Cortex of kidney (tissue), 1 donor: ENCODE measurements at places on chromosomes 12 and 14.

GRCh38 chr14:50620341-50620740, 47.8 kb downstream of the SAV1 start:
- no peak for DNase-seq

GRCh38 chr12:121781998-121782979, 11.2 kb downstream of the RHOF start:
- DNase-seq, result no peak

GRCh38 chr14:22370084-22370847, 218.8 kb downstream of the DAD1 start:
- DNase-seq, result no peak

- DNase-seq, result no peak
These were observed 33.0 kb downstream of the UBR7 start for GRCh38 chr14:93239869-93240677.

DNA sequence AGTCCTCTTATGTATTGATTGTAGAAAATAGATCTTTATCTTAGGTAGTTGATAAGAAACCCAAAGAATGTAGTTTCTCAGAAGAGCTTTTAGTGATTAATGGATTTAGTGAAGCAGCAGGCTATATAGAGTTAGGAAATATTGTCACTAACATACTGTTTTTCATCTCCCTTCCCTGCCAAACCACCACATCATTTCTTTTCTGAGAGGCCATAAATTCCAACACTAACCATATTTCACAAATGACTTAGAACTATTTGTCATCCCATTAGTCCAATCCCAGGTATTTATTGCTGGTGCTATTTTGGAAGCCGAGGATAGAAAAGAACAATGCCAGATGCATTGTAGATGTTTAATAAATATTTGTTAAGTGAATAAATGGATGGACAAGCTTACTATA, 185.7 kb downstream of the KICS2 start:
- no peak for DNase-seq

DNA sequence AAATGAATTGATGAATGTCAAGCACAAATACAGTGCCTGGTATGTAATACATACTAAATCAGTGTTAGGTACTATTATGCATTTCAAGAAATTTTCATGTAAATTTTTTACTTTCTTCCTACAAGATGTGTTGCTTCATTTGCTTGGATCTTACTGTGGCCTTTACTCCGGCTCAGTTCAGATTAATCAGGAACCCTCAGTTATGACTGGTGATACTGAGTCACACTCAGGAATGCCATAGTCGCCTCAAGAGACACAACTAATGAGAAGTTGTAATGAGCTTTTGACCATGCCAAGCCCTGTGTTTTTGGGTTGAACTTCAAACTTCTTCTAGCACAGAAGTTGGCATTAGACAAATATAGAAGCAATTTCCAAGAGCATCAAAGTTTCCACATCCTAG, 96.0 kb downstream of the TGFB3 start:
- DNase-seq, result no peak

- DNase-seq, result no peak
These were observed 207.9 kb downstream of the SYNE2 start for GRCh38 chr14:64060648-64061096.

DNA sequence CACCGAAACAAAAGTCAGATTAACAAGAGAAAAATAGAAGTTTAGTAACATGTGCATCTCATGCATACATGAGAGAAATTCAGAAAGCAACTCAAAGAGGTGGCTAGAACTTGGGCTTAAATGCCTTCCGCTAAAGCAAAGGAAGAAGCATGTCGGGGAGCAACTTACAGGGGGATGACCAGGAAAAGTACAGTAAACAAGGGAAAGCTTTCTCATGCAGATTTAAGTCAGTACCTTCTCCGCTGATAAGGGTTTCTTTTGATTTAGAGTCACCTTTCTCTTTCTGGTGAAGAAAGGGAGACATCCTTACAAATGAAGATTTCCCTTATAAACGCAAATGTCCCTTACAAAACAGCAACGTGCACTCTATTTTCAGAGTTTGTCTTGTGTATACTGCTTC, 6.0 kb upstream of the RNASE6 start:
- no peak for DNase-seq

- no peak for DNase-seq
These were observed 16.8 kb upstream of the FAR2 start for GRCh38 chr12:29132316-29132715.

DNA sequence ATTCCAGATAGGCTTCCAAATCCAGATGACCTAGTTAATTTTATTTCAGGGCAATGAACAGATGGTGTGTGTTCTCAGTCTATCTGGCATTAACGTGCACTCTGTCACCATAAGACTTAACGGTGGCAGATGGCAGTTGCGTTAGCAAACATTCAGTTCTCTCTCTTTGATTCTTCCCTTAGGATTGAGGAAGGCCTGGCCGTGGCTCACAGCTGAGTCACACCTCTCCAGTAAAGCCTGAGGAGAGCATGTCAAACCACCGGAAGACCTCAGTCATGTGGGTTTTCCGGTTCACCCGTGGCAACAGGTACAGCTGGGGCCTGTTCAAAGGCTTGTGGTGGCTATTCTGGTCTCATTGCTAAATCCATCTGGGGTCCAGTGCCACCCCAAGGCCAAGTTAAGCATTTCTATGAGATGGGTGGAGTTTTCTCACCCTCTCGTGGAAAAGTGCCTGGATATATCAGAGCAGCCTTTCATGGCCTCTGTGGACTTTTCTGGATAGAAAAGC, 545.1 kb upstream of the ATP2B1 start:
- DNase-seq, result no peak

DNA sequence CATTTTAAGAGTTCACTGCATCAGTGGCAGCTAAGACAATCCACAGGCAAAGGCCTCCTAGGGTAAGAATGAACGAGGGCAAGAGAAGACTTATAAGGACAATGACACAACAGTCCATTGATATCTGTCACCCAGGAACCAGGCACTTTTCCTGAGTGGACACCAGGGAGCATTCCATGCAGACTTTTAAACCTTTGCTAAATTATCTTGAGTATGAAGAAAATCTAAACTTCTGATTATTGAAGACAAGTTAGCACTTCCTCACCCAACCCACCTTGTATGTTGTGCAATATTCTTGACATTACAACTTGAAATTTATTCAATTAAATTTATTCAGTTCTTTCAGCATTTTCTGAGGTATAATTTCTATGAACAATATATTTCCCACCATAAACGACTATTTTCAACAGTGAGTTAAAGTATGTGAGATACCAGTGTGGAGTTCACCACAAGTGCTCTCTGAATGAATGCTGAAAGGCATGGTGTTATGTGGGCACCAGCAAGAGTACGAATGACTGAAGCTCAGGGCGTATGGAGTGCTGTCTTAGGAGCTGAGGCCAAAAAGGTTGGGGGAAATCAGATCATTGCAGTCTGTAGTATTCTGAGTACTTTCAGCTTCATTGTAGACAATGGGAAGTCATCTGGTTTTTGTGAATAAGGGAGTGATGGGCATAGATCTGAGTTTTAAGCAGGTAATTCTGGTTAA, 124.3 kb upstream of the LMNTD1 start:
- no peak for DNase-seq

- no peak for DNase-seq
These were observed 235.5 kb downstream of the TMEM121 start for GRCh38 chr14:105761842-105762241.

DNA sequence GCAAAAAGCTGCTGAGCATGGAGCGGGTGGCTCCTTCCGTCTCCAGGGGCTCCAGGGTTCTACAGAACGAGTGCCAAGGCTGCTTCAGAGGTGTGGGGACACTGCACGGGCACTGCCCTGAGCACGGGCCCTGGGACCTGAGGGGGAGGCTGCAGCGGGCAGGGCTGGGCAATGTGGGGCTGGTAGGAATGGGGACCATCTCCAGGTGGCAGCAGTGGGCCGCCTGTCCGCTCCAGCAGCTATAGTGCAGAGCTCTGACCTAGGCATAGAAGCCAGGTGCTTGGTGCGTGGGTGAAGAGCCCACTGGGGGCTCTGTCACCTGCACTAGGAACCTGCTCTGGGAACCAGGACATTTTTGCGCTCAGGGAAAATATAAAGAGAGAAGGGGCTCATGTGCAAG, 22.3 kb downstream of the HDAC7 start:
- no peak for DNase-seq

DNA sequence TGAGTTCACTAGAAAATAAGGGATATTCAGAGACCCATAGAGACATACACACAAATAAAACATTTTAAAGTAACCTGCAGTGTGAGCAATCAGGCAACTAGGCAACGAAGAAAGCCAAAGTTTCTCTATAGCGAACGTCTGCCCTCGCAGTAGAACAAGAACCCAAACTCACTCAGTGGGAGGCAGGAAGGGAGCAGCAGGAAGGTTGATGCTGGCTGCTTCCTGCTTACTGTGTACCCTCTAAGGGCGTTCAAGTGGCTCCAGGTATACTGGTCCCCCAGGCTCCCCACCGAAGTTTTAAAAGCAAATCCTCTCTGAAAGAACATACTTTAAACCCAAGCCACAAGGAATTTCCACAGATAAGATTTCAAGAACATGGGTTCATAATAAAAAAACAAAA, 249.3 kb downstream of the FOXN3 start:
- no peak for DNase-seq

DNA sequence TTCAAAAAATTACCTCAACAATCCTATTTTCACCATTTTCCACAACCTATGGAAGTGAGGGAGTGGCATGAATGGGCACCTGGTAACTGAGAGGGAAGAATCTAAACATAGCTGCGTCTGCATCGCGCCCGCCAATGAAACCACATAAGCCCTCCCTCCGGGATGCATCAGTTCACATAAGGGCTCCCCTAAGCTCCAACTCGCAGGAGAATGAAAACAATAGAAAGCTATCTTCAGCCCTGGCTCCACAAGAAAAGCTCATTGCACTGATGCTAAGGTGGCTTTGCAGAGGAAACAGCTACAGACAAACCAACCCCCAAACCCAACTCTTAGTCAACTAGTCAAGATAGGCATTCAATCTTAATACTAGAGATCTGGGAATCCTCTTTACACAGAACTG, 173.3 kb downstream of the FOXN3 start:
- DNase-seq, result no peak
